Hematopoietic multipotent progenitor cell treated with erythropoietin and hydrocortisone succinate and interleukin-3 and kit ligand, for 15 days (in vitro differentiated cells): ENCODE measurements at places on chromosomes 5 and 9.

DNA sequence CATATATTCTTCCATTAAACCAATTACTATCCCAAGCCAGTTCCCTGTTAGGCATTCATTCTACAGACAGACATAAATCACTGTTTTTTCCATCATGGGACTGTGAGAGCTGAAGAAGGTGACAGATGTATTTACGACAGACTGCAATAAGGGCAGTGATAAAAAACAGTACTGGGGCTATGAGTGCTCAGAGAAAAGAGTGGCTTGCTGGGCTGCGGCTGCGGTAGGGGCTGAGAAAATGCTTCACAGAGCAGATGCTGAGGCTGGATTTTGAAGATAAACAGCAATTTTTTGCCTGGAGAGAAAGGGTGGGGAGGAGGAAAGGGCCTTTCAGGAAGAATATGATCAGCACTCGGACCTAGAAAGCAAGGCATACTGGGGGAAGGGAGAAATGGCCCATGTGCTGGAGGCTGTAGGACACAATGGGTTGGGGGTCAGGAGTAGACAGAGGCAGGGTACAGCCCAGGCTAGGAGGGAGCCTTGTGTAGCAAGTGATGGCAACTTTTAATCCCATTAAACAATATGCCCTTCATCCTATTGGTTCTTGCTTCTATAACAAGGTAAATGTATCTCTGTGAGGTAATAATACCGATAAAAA, 279.3 kb downstream of the ASTN2 start:
- DNase-seq, result no peak

DNA sequence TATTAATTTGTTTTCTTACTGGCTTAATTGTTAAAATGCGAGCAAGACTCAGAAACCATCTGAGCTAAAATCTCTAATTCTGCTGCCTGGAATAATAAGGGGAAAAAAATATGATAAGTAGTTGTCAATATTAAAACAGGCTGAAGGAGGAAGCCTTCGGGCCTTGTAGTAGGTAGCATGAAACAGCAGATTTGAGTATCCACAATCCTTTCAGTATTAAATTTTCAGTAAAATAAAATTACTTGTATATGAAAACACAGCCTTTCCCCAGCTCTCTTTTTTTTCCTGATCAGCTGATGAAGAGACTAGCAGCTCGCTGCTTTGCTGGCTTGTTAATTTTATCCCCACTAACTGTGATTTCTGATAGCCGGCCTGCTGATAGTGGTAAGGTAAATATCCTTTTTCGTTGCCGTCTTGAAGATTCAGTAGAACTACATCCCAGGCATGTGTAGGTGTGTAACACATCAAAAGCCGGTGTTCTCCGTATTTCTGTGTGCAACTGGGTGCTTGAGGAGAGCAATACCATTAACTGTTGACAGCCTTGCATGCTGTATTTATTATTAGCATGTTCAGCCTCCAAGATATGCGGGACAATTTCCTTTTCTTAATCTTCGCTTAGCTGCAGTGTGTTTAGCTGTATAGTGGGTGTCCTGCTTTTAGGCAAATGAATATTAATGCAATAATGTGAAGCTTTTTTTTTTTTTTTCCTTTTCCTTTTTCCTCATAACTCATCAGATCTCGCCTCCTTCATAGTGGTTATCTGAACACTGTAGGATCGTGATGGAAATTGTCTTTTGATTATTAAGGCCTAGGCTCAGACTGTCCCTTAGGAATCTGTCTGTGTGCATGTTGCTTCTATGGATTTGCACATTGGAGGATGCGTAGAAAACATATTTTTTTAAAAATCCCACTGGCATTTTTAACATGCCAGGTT, 144.6 kb downstream of the SMARCA2 start:
- DNase-seq, result no peak

DNA sequence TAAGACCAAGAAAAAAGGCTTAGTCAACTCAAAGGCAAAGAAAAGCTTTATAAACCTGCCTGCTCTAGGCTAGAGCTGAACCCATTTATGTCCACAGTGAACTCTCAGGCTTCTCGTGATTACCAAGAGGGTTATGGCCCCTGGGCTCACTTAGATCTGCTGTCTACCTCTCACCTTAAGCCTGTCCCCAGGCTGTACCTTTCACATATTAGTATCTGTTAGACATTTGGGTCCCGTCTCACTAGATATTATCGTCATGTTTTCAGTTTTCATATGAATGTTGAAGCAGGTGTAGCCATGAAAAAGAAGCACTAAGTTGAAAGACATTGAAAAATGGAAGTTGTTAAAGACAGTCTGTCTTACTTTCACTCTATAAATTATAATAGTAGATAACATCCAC, 75.2 kb upstream of the COX7C start:
- no peak for DNase-seq

DNA sequence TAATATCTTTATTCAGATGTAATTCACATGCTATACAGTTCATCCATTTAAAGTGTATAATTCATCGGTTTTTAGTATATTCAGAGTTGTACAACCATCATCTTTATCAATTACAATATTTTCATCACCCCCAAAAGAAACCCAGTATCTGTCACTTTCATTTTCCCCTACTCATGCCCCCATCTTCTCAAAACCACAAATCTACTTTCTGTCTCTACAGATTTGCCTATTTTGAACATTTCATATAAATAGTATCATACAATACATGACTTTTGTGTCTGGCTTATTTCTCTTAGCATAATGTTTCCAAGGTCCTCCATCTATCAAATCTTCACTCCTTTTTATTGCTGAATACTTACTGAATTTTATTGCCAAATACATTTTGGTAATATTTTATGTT, 305.1 kb upstream of the SGCD start:
- DNase-seq, result no peak

DNA sequence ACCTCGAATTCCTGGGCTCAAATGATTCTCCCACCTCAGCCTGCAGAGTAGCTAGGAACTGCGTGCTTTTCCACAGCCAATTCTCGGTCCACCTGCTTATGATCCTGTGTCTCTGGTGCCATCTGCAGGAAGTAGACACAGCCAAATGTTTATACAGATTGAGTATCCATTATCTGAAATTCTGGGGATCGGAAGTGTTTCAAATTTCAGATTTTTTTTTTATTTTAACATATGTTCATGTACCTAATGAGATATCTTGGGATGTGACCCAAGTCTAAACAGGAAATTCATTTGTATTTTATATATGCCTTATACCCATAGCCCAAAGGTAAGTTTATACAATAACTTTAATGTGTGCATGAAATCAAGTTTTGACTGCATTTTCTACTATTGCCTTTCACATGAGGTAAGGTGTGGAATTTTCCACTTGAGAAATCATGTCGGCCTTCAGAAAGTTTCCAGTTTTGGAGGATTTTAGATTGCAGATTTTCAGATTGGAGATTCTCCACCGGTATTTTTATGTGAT, 89.5 kb downstream of the ESM1 start:
- DNase-seq, result no peak

- DNase-seq, result peak; percentile 2
Observed at GRCh38 chr5:7261049-7261448, 134.9 kb upstream of the ADCY2 start.

DNA sequence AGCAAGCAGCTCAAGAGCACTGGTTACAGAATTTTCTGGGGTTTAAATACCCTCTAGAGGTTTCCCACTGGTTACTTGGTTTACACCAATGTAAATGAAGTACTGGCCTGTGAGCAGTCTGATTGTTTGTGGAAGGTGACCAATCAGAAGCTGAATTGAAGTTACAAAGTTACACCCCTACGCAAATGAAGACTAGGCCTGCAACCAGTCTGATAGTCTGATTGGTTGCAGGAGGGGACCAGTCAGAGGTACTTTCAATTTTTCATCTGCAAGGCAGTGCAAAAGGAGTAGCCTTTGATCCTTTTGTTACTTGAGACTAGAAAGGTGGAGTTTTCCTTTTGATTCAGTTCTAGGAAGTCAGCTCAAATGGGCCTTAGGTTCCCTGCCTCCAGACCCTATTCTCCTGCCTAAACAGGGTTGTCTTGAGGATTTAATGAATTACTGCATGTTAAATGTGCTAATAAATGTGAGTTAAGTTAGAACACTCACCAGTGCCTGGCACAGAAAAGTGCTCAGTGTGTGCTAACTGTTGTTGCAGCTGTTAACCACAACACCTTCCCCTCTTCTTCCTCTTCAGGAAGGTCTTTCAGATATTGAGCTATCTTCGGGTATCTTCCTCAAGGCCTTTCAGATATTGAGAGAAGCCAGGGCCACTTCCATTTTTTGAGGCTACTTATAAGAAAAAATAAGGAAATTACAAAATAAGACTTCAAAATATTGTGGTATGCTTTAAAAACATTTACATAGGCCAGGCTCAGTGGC, 32.1 kb upstream of the CLINT1 start:
- no peak for DNase-seq

DNA sequence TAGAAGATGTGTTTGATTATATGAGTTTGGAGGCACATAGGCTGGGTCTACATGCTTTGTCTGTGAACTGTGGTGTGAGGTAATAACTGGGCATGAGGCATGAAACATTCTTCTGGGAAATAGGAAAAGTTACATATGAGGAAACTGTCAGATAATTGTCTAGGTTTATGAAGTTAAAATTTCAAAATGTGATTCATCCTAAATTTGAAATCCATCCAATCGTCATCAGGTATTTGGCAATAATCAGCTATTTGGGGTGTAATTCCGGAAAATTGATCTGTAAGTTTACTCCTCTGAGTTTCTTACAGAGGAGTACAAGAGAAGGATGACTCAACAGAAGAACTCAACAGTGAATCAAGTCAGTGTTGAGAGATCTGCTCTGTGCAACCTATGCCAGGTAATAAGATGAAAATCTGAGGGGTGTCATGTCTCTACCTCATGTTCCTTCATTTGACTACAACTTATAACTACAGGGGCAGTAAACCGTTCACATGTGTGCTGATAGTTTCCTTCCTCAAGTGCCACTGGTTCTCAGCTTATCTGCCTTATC, 1171.6 kb upstream of the CDH18 start:
- DNase-seq, result no peak

GRCh38 chr9:89353989-89354388, 35.7 kb downstream of the SECISBP2 start:
- DNase-seq, result peak; percentile 13

DNA sequence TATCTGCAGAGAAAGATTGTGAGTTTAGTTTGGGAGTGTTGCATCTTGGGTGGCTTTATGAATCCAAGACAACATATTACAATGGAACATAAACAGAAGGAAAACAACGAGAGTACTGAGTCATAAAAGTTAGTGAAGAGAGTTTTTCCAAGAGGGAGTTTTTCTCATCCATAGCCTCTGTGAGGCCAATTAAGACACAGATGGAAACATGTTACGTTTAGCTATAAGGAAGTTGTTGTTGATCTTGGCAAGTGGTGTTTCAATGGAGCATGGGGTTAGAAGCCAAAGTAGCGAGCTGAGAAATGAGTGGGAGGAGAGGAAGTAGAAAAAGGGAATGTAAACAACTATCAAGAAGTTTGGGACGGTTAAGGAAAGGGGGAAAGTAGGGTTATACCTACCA, 53.3 kb upstream of the SPATA31D4 start:
- DNase-seq, result no peak

- DNase-seq, result no peak
Observed at GRCh38 chr5:133827830-133828229, 140.6 kb downstream of the C5orf15 start.

DNA sequence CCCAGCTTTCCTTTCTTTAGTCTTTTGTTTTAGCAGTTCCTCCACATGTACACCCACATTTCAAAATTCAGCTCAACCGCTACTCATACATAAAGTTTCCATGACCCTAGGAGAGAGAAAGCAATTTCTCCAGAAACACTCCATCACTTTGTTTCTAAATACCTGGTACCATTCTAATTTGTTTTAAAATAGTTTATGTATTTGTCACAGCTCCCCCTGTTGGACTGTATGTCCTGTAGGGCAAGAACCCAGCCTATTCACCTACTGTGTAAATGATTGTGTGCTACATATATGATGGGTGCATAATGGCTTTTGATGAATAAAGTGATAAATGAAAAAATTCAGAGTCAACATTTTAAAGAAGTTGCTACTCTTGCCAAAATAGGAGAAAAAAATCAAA, 139.1 kb downstream of the COX7C start:
- no peak for DNase-seq

GRCh38 chr5:17794201-17794600, 159.9 kb downstream of the TAF11L14 start:
- DNase-seq, result no peak

DNA sequence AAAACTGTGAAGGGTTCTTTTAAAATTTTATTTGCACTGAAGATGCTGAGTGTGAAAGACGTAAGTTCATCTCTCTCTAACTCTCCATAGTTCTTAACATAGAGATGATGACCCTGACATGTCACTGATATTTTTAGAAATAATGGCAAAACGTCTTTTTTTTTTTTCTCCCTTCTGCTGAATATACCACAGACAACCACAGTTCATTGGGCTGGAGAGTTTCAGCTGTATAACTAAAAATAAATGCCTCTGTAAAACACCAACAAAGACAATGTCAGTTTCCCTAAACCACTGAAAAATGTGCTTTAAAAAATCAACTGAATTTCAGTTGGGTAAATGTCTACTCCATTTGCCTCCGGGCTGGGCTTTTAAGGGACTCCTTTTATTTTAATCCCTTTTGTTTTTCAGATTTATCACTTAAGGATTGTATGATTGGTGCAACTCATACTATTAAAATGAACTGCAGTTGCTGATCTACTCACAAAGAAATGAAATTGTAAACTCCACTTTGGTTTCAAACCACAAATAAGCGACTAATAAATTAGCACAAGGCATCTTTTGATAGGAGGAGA, 830.9 kb upstream of the WWC1 start:
- no peak for DNase-seq

DNA sequence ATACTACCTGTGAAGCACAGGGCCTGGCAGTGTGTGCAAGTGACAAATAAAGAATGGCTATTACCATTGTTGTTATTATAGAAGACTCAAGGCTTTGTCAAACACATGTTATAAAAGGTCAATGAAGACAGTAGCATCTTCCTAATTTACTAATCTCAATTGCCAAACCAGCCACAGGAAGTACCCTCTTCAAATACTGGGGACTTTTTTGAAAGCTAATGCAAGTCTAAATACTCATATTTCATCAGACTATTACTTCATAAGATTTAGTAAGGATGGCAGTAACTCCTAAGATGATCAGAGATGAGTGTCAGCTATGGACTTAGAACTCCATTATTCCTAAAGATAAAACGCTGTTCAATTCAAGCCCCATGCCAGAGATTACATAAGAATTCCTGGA, 43.0 kb downstream of the GNAQ start:
- DNase-seq, result no peak

GRCh38 chr5:66426259-66427138, 169.7 kb upstream of the MAST4 start:
- no peak for DNase-seq

GRCh38 chr5:138179277-138179857, 455 bp downstream of the KIF20A start:
- peak; percentile 12 for DNase-seq
